RPMI7951 (cell line): ENCODE measurements at places on chromosomes 1 and 21.

- DNase-seq = no peak
Observed at GRCh38 chr1:51684776-51685175, 67.9 kb downstream of the OSBPL9 start.

DNA sequence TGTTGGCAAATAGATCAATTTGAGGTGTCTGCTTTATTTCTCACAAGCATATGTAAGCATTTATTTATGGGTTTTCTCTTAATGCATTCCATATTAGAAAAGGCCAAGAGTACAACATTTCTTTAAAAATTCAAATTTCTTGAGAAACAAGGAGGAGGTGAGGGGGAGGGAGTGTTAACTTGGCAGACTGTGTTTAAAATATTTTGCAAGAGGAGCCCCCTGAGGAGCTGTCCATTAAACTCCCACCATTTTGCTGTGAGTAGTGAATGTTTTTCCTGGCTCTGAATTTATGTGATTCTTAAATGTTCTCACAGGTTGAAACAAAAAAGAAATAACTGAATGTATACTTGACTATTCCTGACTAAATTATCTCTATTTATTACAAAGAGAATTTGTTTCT, 363.8 kb downstream of the PTPRC start:
- DNase-seq = no peak

GRCh38 chr1:5340560-5341130, 651.6 kb downstream of the NPHP4 start:
- DNase-seq = no peak

GRCh38 chr1:162303004-162303344, 73.7 kb downstream of the SPATA46 start:
- DNase-seq = no peak

DNA sequence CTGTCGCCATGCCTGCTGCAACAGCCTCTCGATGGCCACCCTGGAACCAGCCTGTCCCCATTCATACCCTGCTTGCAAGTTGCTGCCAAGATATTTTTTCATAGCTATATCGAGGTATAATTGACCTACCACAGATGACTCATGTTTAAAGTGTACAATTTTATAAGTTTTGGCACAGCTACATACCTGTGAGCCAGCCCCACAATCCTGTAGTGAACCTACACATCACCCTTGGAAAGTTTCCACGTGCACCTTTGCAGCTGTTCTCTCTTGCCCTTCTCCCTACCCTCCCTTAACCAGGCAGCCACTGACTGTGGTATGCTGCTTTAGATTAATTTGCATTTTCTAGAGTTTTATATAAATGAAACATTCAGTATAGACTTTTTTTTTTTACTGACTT, 23.0 kb upstream of the KCNJ6 start:
- DNase-seq = no peak

DNA sequence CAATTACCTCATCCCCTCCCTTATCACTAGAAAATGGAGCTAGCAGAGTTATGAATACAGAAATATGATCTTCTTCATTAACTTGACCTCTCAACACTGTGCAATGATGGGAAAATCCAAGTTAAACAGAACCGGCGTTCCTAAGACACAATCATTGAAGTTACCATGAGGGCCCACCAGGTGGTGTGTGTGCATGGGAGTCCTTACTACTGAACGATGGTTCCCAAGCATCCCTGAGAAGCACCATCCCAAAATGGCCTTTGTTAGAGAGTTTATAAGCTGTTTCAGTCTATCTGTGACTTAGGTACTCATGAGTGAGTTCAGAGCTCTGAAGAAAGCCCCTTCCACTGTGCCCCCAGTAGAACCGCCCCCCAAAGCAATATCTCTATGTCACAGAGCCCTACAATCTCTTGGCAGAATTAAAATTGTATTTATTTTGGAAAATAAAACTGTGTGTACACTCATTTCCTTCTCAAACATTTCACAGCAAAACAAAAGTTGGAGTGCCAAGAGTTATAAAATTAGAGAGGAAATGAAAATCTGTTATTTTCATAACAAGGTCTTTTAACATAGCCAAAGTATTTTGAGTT, 56.8 kb downstream of the PLD5 start:
- peak; percentile 45 for DNase-seq

- DNase-seq = no peak
Observed at GRCh38 chr1:42191319-42191718, 26.8 kb upstream of the GUCA2A start.

DNA sequence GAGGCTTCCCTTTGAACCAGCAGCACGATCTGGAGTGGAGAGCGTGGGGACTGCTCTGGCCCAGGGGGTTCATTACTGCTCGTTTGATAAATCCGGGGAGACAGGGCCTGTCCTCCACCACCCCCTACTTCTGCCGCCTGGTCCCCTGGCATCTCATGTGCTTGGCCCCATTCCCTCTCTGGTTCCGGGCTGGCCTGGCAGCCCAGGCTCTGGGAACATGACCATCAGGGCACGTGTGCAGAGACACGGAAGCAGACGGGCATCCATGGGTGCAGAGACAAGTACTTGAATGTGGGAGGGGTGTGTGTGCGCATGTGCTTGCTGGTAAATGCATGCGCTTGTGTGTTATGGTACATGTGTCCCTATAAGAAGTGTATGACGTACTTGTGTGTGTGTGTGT, 75.5 kb downstream of the KIRREL1 start:
- no peak for DNase-seq

DNA sequence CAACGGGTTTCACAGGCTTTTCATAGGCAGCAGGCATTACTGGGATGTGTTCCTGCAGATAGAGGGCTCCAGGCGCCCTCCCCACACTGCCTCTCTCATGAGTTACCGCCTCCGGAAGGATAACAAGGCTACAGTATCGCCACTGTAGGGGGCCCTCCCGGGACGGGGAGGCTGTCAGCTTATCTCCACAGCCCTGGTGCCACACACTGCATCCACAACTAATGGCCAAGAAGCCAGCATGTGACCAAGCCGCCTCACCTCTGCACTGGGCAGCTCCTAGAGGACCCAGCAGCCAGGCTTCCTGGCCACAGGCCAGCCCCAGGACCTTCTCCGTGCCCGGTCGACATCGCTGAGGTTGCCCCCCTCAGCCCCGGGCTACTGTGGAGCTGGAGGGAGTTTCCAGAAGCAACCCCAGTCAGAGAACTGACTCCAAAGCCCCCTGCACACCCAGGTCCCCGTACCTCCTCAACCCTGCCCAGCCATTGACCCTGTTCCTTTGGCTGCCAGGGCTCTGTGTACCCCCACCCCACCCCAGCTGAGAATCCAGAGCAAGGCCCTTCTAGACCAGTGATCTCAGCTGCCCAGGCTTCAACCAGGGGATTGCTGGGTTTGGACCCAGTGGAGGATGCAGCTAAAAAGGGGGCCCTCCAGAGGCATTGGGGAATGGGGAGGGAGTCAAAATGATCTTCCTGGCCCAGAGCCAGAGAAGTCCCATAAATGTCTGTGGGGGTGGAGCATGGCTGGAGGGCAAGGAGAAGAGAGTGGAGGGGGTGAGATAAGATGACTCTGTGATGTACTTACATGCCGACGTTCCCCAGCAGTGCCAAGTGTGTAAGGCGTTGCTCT, 45.0 kb downstream of the NEK2 start:
- DNase-seq = peak; percentile 29

- DNase-seq = no peak
Observed at GRCh38 chr1:184822267-184822666, 67.6 kb upstream of the EDEM3 start.

GRCh38 chr1:6124341-6124740, 55.8 kb downstream of the CHD5 start:
- DNase-seq = no peak

DNA sequence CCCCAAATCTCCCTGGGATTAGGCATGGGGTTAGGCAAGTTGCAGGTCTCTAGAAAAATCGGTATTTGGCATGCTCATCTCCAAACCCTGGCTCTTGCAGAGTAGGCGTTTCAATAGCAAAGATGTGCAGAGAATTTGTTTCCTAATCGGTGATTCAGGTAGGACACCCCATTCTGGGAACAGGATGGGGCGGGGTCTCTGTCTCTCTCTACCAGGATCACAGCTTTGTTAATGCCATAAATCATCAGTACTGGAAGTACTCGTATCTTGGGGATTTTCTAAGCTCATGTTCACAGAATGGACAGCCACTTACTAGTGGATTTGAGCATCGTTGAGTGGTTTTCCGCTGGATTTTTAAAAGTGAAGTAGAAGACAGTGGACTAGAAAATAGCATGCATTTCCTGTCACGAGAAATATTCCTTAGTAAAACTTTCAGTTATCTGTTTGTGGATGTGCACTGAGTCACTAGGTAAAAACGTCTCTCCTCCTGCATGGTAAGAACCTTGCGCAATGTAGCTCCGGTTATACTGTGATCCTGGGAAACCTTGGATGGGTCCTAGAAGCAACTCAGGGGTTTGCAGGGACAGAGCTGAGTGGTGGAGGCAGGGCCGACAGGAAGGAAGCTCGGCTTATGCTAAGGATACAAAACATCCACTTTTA, 5.1 kb downstream of the TMEM51 start:
- peak; percentile 86 for DNase-seq

GRCh38 chr1:17581389-17582123, 42.1 kb downstream of the ARHGEF10L start:
- no peak for DNase-seq

DNA sequence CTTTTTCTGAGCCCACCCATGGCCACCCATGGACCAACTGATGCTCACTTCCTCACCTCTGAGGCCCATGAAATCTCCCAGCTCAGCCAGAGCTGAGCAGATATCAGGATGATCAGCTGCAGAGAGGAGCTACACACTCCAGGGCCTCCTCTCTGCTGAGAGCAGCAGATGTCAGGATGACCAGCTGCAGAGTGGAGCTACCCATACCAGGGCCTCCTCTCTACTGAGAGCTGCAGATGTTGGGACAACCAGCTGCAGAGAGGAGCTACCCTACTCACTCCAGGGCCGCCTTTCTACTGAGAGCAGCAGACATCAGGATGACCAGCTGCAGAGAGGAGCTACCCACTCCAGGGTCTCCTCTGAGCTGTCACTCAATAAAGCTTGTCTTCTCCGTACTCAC, 71.4 kb upstream of the LPGAT1 start:
- DNase-seq = no peak

- no peak for DNase-seq
Observed at GRCh38 chr21:31034378-31034777, 3.9 kb downstream of the KRTAP19-8 start.

DNA sequence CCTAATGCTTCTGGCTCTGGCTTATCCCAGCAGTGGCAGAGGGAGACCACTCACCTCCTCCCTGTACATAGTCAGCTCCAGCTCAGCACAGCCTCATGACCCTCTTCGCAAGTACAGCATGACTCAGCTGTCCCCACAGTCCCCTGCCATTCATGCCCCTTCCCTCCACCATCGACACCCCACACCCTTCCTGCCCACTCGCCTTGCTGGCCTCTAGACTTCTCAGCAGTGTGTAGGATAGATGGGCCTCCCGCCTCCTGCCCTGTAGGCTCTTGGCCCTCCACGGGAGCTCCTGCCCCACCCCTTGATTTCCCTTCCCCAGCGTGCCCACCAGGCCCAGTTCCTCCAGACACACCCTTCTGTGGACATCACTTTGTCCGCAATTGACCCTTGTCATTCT, 9.8 kb downstream of the NPR1 start:
- DNase-seq = no peak

DNA sequence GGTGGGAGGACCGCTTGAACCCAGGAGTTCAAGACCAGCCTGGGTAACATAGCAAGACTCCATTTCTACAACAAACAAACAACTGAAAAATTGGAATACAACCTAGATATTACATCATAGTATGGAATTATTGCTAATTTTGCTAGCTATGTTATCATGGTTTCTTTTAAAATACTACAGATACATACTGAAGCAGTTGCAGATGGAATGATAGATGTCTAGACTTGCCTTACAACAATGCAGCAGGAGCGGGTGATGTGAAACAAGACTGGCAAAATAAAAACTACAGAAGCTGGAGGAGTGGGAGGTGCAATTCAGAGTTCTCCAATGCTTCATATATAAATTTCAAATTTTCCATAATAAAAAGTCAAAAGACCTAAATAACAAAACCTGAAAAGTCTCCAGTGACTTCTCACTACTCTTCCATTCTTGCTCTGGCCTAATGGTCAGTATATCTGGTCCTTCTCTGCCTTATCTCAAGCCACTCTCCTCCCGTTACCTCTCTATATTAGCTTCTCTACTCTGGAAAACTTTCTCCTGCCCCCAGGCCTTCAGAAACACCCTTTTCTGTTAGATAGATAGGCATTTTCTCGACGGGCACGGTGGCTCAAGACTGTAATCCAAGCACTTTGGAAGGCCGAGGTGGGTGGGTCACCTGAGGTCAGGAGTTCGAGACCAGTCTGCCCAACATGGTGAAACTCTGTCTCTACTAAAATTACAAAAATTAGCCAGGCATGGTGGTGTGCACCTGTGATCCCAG, 28.5 kb upstream of the TMEM200B start:
- DNase-seq = no peak

DNA sequence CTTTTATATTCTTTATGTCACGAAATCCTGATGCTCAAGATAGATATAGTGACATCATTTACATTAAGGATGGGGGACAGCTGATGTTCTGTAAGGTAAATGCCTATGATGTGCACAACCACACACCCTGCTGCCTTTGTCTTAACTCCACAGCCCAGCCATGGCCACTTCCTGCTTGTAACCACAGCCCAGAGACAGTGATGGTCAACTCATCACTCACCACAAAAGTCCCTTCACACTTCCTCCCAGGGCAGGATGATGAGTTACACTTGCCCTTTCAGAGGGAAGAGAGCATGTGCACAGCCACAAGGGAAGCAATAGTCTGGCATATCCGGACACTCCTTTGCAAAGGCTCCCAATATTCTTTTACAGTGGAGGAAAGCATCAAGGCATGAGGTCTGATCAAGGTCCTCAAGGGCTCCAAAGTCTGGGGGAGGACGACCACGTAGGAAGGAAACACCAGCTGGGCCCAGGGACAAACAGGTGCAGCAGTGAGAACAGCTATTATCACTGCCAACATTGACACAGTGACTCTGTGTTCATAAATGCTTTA, 53.8 kb downstream of the PLPP3 start:
- peak; percentile 90 for DNase-seq

- no peak for DNase-seq
Observed at GRCh38 chr1:95118067-95118499, 928 bp downstream of the TLCD4 start.

- DNase-seq = peak; percentile 44
Observed at GRCh38 chr1:180586671-180587155, 27.9 kb downstream of the OVAAL start.

DNA sequence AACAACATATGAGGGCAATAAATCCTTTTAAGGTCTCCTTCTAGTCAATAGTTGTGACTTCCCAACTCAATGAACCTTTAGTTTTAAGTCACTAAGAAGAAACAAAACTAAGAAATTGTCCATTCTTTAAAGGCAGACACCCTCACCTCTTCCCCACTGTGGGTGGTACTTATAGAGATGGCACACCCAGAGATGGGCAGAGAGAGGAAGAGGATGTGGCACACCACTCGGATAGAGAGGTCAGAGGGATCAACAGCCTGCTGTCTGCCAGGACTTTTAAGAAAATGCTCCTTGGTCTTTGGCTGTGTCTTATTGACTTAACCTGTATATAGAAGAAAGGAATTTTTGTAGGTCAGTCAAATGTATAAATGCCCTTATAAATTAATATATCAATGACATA, 45.1 kb downstream of the FASLG start:
- no peak for DNase-seq

- DNase-seq = no peak
Observed at GRCh38 chr21:45920824-45921600, 60.6 kb upstream of the COL6A1 start.
